ENCODE measurements at places on chromosomes 6 and 20.

DNA sequence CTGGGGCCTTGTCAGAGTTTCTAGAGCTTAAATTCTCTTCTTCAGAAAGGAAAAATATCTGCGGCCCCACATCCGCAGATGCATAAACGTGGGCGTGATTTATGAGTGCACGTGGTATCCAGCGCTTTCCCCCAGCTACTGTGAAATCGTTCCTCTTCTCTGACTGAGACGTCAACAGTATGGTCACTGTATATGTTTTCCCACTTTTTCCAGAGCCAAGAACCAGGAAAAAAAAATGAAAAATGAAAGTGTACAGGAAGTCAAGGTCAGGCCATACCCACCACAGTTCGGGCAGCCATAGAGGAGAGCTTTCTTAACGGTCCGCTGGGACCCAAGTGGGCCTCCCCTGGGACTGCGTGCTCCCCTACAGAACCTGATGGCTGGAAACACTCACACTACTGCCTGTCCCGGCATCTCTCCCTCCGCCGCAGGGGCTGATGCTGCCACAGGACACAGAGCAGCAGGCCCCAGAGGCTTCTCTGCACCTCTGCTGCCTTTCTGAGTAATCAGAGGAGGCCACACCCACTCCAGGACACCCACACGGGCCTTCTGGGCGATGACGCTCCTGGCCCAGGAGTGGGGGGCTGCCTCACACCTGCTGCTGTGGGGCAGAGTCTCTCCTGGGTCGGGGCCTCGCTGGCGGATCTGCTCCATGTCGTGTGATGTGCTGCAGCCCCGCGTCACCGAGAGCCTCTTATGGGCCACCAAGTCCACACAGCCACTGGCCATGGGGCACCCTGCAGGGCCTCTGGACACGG lies 16.4 kb upstream of the STX16 start:
- peak; percentile 80 for DNase-seq

DNA sequence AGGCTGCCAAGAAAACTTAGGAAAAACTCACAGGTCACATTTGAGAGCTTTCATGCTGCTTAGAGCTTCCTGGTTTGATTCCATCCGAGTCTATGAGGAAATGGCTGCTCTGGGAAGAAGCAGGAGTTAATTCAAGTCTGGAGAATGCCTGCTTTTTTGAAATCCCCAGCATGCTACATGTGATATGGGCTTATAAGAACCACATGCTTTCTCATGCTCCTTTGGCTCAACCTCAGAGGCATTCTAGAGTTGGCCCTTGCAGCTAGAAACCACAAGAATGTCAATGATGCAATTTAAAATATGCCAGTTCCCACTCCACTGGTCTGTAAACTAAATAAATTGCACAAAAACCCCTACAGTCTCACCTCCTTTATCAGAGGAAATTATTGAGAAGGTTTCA lies 142.9 kb upstream of the OLIG3 start:
- no peak for DNase-seq

DNA sequence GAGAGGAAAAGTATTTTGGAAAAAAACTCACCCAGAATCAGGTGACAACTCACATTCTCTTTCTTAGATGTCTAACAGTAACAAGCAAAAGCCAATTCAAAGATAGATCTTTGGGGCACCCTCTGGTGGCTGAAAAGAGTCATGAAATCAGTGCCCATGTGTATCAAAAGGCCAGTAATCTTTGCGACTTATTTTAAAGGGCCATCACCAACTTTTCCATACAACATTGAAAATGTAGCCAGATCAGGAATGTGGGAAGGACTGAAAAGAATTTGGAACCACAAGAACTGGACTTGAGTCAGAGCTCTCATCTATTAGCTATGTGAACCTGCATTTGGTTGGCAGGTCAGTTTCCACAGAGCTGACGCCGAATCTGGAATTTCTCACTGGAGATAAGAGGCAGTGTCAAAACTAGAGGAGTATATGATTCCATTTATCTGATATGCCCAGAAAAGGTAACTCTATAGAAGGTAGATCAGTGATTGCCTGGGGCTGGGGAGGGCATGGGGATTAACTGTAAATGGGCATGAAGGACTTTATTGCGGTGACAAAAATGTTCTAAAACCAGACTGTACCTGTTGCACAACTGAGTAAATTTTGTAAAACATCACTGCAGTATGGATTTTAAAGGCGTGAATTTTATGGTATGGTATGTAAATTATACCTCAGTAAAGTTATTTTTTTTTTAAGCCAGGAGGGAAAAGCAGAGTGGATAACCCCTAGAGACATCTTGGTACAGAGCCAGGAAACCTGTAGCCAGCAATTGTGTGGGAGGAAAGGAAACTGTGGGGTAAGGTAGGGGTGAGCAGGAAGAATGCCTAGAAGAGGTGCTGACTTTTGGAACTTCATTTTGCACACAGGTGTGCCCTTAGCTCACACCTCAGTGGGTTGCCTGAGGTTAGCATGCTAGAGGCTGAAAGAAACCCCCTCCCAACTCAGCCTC lies 117.1 kb upstream of the ASF1A start:
- DNase-seq: peak; percentile 73

GRCh38 chr6:161682982-161683381 lies 409.1 kb upstream of the AGPAT4 start:
- no peak for DNase-seq

DNA sequence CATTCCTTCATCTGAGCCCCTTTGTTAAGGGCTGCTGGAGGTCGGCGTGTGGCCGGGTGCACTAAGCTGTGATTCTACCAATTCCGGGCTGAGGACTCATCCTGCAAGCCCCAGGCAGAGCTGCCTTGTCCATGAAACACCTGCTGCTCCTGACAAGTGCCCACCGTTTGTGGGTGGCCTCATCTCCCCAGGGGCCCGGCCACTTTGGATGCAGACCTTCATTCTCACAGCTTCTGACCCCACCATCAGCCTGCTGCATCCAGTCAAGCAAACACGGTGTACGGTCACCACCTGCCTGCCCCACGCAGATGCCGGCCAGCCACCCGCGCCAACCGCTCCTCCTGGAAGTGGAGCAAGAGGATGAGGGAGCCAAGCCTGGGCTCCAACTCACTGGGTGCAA lies 382.7 kb downstream of the THBS2 start:
- no peak for DNase-seq

DNA sequence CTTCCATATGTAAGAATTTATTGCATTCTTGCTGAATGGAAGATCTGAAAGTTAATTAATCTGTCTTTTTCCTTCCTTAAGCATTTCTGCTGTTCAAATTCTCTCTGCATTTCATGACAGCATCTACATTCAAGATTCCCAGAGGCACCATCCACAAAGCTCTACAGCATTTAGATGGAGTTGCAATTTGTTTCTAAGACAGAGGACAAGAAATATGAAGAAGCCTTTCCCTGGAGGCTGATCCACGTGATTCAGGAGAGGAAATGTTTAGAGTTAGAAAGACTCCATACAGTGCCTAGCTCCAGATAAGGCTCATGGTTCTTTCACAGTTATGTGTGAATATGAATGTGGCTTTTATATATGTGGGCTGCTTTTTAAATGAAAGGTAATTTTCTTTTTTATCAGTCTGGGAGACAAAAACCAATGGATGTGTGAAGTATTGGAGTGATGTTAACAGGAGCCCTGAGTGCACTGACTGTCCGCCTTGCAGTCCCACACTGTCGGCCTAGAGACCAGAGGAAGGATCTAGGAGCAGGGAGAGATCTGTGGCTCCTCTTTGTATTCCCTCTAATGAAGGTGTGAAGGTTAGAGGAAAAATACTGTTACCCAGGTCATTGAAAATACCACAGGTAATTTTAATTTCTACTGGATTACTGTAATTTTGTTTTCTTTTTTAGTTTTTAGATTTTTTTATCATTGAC lies 686.6 kb upstream of the GJE1 start:
- DNase-seq: no peak

DNA sequence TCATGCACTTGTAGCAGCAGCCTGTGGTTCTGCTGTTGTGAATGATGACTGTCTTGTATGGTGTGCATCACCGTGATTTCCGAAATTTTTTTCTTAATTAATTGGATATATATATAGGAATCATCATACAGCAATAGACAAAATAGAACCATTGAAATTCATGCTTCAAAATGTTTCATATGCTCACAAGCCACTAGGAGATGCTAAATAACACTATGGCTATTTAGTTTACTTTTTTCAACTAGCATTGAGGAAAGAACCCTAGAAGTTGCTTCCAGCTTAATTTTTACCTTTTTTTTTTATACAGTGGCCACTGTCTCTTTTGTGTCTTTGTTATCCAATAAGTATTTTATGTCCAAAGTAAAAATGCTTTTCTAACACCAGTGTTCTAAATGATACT lies 485.4 kb downstream of the CDKAL1 start:
- DNase-seq: no peak

GRCh38 chr6:109239651-109240321 lies 142.5 kb downstream of the CD164 start:
- no peak for DNase-seq

GRCh38 chr20:62066983-62067433 lies 1.3 kb upstream of the TAF4 start:
- DNase-seq: peak; percentile 62

GRCh38 chr6:68054756-68055155 lies 580.3 kb upstream of the ADGRB3 start:
- DNase-seq: no peak

- DNase-seq: no peak
Measured at GRCh38 chr6:166798652-166799051, 157.7 kb downstream of the RNASET2 start.

DNA sequence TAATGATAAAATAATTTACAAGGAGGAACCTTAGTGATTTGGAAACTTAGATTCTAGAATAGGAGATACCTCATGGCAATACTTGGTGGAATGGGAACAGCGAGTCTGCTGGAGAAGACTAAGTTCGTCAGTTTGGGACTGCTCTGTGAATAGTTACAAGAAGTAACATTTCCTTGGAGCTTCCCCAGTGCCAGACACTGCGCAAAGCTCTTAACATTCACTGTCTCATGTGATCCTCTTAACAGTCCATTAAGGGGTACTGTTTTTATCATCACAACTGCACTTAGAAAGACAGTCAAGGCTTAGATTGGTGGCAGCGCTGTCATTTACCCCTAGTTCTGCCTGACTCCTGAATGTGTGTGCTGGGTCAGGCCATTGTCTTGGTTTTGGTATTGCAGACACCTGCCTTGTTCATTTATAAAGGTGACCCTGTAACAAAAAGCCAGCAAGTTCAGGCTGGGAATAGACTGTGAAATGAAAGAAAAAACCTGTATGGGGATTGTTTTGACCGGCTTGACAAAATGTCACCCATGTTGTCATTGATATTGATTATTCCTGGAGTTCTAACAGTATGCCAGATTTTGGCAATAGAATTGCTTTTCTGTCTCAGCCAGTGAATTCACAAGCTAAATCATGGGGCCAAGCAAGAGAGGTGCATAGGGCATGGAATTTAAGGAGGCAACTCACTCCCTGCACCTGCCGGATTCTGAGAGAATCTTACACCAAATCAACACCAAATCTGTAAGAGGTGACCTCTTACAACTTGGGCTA lies 118.4 kb downstream of the SASH1 start:
- DNase-seq: no peak

DNA sequence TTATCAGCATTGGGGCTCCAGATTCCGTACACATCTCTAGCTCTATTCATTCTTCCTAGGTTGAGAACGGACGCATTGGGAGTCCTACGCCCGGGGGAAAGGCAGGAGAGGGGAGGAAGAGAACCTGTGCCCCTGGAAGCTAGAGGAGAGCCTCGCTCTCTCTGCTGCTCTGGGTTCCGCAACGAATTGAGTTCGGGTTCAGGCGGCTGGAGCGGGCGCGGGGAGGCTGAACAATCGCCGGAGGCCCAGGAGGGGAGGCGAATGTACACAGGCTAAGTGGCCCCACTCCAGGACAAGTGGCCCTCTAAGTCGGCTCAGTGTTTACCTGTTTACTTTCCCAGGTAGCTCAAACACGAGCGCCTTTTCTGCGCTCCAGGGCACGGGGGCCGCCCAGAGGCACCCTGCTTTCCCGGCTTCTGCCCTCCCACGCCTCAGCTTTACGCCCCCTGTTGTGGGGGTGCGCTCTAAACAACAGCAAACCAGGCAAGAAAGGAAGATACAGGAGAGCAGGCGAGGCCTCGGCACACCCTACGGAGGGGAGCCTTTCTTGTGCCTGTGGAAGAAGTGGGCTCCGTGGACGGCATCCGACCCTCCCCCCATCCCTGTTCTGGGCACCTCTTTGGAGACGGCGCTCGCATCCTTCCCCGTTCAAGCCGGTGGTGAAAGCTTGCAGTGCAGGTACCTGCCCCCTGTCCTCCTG lies 4.6 kb upstream of the NKX2-2 start:
- DNase-seq: no peak

GRCh38 chr6:44554861-44555260 lies 167.4 kb downstream of the CDC5L start:
- DNase-seq: no peak

- no peak for DNase-seq
Measured at GRCh38 chr20:37823296-37823980, 79.5 kb upstream of the VSTM2L start.

Measured in activated CD8-positive, alpha-beta memory T cell treated with anti-CD3 and anti-CD28 coated beads for 24 hours (primary cell).